Right atrium auricular region (tissue), 2 donors: ENCODE measurements at places on chromosomes 13 and 19. TPM values are rescaled to one million over a fixed set of nuclear protein-coding genes. Genes with fewer than 3 reads are reported as not detected.

DNA sequence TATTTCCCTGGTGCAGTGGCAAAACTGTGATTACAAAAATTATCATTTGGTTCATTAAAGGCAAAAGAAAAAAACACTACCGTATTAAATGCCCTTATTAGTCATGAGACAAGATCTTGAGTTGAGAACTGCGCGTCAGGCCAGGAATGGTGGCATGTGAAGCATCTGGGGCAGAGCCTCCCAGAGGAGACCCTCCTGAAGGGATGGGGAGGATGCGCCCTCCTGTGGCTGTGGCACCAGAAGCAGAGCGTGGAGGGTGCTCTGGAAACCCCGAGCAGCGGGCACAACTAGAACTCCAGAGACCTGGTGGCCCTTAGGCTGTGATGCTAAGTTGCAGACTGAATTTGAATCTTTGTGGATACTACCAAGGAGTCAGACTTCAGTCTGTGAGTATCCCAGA is 11.5 kb downstream of the CUL4A start:
- DNase-seq = no peak

GRCh38 chr19:6030214-6030507 is 52.2 kb upstream of the RANBP3 start:
- no peak for DNase-seq

The LILRB1 gene
- total RNA-seq = 1.9 TPM

DNA sequence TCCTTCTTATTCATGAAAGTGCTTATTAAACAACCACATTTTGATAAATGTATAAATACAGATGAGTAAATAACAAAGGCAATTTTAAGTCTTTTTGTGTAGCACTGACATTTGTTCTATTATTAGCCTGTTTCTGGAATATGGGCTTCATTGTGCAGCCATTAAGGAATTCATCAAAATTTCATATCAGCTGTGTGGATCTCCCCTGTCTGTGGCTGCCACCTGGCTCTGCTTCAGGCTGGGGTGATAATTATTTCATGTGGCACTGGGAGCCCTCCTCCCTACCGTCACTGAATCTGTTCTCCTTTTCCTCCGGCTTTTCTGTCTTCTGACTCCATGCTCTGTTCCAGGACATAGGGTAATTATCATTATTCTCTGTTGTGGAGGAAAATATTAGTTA is 57.1 kb downstream of the LMO7 start:
- no peak for DNase-seq

DNA sequence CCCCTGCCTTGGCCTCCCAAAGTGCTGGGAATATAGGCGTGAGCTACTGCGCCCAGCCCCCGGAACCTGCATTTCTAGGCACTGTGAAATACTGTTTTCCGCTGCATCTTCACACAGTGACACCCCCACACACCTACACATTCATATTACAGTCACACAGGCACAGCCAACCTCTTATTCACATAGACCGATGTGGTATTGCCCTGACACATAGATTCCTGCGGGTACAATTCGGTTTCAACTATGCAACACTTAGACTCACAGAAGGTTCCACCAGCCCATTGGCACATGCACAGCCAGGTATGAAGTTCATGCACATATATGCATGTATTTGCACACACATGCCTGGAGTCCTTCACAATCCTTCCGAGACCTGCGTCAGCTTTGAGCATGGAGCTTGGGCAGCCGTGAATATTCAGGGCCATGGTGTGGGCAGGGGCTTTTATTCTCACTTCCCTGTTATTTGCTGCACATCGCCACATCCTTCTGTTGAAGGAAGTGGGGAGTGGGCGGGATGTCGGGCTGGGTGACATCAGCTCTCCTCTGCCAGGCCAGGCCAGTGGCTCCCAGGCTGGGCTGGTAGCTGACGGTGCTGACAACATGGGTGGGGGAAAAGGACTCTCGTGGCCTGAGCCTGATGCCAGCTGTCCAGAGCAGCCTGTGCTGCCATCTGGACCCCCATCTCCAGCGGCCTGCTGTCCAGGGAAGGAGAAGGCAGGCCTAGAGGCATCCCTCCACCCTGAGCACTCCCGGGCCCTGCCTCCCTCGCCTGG is 5.4 kb upstream of the CDC37 start:
- no peak for DNase-seq

The THSD8 gene
- not detected for total RNA-seq

DNA sequence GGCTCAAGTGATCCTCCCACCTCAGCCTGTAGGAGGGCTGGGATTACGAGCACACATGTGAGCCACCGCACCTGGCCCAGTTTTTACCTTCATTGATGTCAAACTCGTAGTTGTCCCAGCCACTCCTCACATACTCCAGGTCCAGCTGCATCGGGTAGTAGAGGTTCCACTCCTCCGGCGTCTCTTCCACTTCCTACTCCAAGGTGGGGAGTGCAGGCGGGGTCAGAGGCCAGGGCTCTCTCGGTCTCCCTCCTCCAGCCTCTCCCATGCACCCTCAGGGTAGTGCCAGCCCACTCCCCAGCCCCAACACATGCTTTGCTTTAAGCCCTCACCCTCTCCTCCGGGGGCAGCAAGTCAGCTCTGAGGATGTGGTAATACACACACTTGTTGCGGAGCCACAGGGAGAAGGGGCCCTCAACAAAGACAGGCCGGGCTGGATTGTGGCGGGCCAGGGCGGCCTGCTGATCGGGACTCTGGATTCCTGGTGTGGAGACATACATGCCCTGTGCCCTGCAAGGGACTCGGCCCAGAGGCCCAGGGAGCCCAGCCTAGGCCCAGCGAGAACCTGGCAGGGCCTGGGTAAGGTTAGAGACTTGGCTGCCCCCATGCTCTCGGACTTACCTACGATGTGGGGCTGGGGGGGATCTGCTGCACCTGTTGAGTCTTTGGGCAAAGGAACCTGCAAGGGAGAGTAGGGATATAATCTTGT is 1.9 kb upstream of the ZNF653 start:
- no peak for DNase-seq

- DNase-seq = peak; percentile 55
These were observed 3.2 kb upstream of the PROZ start for GRCh38 chr13:113155201-113155600.
